Vein endothelial cell (primary cell): ENCODE measurements at places on chromosomes 7 and 10. TPM values are rescaled to one million over a fixed set of nuclear protein-coding genes. Genes with fewer than 3 reads are reported as not detected.

Gene TSPAN13
- total RNA-seq = 29.7 and 37.9 TPM in 2 replicates

Gene CC2D2B
- total RNA-seq = 0.86 and 1.3 TPM in 2 replicates

Gene FGFR2
- not detected in 2 replicates for total RNA-seq

Gene PNLIPRP3
- total RNA-seq = not detected in 2 replicates

Gene TAS2R4
- 0.98 and 1.9 TPM in 2 replicates for total RNA-seq

Gene TFR2
- total RNA-seq = under 0.01 and 0.38 TPM in 2 replicates

Gene CTTNBP2
- not detected in 2 replicates for total RNA-seq

Gene GIMAP2
- 32.3 and 39.2 TPM in 2 replicates for total RNA-seq

Gene PGAM2
- not detected in 2 replicates for total RNA-seq

Gene RADIL
- 0.48 and 0.65 TPM in 2 replicates for total RNA-seq

Gene NKX2-3
- total RNA-seq = not detected in 2 replicates

Gene GSDME
- total RNA-seq = 13.1 and 17.1 TPM in 2 replicates

Gene FAM25C
- total RNA-seq = not detected in 2 replicates

Gene CACNB2
- not detected in 2 replicates for total RNA-seq

Gene CRTAC1
- total RNA-seq = 1.3 and 3.4 TPM in 2 replicates
